ENCODE measurements at places on chromosomes 5 and 9.

DNA sequence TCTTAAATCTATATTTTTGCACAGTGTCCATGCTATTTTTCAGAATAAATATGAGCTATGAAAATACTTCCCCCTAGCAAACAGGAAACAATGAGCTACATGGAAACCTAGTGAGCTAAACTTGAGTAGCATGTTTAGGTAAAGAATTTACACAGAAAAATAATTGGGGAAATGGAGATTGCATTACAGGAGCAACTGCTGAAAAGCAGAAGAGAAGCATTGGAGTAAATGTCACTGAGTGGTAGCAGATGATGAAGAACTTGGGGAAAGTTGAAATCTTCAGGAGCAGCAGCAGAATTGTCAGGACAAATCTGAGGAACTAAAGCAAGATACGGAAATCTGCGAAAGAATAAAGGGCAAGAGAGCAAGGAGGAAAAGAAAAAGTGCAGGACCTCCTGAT, 610.3 kb downstream of the TLE1 start:
- DNase-seq: no peak

GRCh38 chr5:75992753-75993152, 90.4 kb upstream of the SV2C start:
- DNase-seq: no peak

- DNase-seq: no peak
These were observed 74.3 kb downstream of the SEC61B start for GRCh38 chr9:99296291-99296951.

GRCh38 chr9:3012842-3013241, 168.9 kb upstream of the PUM3 start:
- no peak for DNase-seq

DNA sequence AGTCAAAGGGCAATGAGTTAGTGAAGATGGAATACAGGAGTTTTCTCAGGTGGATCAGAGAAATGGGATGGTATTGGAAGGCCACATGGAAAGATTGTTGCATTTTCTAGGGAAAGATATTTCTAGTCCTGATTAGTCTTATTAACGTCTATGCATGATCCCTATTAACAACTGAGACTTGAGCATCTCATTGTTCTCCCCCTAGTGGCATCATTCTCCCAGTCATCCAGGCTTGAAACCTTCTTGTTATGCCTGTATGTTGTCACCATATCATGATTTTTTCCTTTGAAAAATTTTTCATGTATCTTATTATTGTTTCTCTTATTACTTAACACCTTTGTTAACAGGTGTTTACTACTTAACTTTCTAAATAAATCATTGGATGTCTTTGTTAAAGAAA, 34.4 kb downstream of the KIF2A start:
- DNase-seq: no peak

DNA sequence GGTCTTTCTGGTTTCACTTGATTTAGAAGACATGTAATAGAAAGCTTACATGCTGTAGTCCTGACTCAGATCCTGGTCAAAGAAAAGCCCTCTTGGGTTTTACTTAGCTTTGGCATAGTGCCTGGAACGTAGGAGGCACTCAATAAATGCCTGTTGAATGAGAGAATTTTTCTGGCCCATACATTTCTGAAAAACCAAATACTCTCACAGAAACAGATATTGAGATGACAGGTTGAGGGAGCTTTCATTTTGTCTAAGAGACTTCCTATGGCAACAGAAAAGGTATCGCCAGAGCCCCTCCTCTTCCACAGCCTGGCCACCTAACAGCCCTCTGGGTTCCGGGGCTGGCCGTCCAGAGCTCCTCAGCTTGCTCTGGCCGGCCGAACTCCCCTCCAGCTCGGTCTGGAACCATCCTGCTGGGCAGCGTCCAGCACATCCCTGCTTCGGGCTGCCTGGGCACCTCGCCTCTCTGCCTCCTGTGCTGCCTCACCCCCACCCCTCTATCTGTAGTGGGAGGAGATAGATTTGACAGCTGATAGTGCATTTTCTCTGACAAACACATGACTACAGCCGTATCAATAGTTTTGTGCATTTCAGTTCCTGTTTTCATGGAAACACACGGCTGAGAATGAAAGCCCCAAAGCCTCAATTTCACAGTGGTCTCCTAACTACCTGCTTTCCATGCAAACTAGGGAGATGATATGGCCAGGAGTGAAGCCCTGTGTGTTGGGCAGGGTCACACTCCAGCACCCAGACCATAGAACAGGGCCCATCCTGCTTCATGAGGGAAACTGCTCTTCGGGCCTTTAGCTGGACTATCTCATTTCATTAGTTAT, 1.1 kb downstream of the IL4 start:
- peak; percentile 96 for DNase-seq

DNA sequence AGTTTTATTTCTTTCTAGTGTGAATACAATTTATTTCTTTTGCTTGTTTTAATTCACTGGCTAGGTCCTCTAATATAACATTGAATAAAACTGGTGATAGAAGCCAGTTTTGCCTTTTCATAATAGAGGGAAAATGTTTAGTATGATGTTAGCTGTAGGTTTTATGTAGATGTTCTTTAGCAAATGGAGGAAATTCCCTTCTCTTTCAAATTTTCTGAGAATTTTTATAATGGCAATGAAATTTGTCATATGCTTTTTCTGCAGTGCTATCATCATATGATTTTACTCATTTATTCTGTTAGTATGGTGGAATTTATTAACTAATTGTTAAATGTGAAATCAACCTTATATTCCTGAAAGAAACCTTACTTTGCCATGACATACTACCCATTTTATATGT, 18.1 kb upstream of the MACROH2A1 start:
- DNase-seq: no peak

GRCh38 chr5:138570871-138571270, 4.3 kb downstream of the HSPA9 start:
- no peak for DNase-seq

DNA sequence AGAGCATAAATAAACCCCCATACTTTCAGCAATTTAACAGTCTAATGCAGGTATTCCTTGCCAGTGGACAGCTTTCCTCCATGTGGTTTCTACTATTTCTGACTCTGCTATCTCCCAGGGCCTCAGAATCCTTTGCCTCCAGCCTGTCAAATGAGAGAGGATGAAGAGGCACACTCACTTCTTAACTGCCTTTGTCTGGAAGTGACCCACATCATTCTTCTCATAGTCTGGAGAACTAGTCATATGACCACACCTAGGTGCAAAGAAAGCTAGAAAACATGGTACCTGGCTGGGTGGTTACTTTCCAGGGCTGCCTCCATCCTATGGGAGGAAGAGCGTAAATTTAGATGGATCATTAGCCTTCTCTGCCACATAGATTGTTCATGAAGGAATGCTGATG, 22.5 kb downstream of the PALM2AKAP2 start:
- DNase-seq: no peak

- DNase-seq: peak; percentile 20
These were observed 49.3 kb downstream of the COL15A1 start for GRCh38 chr9:98992885-98993569.

DNA sequence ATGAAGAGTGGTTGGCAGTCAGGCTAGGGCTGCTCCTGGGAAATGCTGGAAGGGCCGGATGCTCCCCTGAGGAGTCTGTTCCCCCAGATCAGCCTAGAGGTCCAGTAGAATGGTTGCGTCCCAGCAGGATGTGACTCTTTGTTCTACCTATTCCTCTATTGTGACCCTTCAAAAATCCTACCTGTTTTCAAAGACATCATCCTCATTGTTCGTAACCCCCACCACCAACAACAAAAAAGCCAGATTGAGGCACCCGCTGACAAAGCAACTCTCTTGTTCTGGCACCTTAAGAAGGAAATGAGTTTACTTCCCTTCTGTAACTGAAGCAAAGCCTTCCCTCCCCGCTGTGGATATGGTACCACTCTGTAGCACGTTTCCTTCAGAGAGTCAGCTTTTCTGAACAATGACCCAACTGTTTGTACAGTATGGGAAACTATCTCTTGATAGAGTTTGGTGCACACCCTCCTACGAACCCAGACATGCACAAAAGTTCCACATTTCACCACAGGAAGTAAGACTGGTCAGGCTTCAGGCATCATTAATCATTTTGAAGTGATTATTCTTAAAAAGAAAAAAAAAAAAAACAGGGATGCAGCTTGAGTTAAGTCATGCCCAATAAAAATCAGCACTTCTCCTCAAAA, 207.2 kb downstream of the ENC1 start:
- DNase-seq: peak; percentile 74

DNA sequence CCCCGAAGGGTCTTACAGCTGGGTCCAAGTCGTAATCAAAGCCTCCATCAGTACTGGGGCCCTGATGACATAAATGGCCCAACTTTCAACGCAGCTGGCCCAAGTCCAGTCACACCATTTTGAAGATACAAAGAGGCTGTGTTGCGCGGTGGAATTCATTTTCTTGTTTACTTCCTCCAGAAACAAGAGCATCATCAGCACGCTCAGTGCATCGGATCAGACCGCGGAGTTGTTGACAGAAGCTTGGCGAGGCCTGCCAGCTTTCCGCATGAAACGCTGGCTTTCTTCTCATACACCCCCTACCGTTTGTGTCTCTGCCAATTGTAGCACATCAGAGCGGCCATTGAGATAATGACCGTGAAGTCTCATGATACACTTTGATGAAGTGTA, 101.7 kb upstream of the SPATA31D4 start:
- no peak for DNase-seq

DNA sequence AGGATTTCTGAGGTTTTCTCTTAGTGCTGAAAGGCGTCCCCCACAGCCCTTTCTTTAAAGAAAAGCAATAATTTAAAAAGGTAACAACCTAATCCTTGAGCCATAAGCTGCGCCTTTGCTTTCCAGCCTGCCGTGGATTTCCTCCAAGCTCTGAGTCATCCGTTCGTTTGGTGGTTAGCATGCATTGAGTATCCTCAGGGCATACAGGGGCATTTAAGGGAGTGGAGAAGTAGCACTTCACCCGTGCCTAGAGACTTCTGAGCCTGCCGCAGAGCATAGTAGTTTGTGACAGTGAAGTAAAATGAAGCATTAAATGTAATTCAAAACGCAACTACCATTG, 892 bp upstream of the TNC start:
- peak; percentile 84 for DNase-seq

DNA sequence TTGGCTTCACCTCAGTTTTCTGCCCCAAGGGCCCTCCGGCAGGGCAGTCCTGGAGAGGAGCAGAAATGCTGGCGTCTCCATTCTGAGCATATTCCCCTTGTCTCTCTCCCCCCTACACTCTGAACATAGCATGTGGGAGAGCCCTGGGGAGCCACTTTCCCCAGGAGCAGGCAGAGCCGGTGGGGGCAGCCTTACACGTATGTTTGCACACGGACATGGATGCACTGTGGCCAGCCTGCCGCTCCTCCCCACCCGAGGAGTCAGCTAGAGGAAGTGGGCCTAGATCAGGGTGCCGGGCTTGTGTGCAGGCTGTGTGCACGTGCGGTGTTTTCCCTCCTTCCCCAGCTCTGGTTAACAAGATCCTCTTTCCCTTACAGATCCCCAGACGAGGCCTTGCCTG, 25.4 kb upstream of the POMT1 start:
- no peak for DNase-seq

DNA sequence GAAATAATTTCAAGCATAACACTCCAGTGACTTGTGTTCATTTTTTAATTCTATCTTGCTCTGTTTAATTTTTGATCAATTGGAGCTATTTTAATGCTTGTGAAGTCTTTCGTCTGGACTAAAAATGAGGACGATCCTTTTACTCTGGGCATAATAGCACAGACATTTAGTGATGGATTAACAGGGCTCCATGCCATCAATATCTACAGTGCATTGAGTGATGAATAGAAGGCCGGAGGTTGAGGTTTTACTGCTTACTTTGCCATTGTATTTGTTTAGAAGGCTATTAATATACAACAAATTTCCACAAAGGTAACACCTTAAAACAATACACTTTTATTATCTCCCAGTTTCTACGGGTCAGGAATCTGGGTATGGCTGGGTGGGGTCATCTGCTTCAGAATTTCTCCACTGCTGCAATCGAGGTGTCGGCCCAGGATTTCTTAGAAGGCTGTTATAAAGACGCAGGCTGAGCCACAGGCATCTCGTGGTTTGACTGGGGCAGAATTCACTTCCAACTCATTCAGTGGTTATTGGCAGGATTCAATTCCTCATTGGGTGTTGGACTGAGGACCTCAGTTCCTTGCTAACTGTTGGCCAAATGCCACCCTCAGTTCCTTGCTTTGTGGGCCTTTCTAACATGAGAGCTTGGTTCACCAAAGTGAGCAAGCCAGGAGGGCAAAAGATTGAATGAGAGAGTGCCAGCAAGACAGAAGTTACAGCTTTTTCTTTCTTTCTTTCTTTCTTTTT, 265.4 kb upstream of the VLDLR start:
- DNase-seq: peak; percentile 13

DNA sequence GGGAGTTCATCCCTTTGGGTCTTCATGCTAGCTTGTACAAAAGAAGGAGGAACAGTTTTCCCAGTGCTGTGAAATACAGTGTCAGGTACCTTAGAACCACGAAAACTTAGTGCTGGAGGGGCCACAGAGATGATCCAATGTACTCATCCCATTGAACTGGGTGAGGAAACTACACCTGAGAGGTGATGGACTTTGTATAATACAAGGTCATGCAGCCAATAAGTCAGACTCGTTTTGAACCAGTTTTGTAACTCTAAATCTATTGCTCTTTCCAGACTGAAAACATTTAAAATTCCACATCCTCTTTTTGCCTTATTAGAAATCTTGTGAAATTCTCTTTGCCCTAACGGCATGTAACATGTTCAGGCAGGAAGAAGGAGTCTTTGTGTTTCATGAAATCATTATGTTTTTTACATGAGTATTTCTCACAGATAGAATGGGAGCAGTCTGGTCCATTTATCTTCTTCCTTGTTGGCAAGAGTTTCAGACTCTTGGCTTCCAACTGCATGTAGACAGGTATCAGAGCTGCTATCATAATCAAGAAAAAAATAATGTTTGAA, 146.8 kb upstream of the FBXL7 start:
- no peak for DNase-seq

- DNase-seq: no peak
These were observed 580.8 kb downstream of the BNC2 start for GRCh38 chr9:16289639-16290038.
